ENCODE measurements at places on chromosomes 1 and 21.

- no peak for DNase-seq
These were observed 31.9 kb downstream of the PUM1 start for GRCh38 chr1:31033598-31033997.

GRCh38 chr1:205061665-205062069 is 18.7 kb downstream of the CNTN2 start:
- peak; percentile 49 for DNase-seq

DNA sequence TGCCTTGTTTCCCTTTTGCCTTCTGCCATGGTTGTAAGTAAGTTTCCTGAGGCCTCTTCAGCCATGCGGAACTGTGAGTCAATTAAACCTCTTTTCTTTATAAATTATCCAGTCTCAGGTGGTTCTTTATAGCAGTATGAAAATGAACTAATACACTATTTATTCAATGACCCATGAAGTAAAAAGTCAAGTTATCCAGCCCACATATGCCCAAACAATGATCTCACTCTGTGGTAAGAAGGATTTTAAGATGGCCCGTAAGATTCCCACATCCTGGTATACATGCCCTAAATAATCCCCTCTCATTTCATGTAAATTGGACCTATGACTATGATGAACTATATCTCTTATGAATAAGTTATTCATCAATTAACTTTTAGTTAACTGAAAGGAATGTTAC is 1008.3 kb upstream of the B3GALT2 start:
- DNase-seq = no peak

- no peak for DNase-seq
These were observed 34.5 kb downstream of the CD247 start for GRCh38 chr1:167483790-167484189.

DNA sequence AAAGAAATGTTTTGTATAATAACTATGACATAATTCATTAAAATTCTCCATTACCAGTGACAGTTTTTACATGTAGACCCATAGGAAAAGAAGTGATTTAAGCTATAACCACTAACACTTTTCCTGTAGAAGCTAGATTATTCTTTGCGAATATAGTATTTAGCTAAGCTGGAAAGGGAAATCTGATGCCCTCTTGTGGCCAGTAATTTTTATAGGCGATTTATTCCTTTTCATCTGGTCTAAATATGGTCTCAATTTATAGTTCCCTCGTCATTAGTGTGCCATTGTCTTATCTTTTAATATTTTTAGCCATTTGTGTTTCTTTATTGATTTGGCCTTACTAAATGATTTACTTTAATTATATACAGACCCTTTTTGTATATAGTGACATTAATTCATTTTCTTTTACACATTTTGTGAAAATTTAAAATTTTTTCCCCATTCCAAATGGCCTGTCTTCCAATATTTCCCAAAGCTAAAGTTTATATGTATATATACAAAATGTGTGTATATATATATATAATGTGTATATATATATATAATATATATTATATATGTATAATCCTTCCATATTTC is 26.7 kb downstream of the BTG3 start:
- peak; percentile 29 for DNase-seq

DNA sequence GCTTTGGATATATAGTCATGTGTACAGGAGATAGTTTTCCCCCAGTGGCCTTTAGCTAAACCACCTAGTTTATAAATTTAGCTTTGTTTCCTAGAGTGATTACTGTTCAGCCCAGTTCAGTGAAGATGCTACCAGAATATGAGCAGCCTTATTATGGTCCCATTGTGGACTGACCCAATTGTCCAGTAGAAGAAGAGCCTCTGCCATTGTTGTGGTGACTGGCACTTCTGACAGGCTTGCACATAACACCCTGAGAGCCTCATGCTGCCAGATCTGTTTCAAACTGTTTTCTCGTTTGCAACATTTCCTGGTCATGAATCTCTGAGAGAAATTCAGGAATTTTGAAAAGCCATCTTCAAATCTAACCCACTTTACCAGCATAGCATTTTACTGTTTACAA is 20.6 kb downstream of the KPNA6 start:
- no peak for DNase-seq

DNA sequence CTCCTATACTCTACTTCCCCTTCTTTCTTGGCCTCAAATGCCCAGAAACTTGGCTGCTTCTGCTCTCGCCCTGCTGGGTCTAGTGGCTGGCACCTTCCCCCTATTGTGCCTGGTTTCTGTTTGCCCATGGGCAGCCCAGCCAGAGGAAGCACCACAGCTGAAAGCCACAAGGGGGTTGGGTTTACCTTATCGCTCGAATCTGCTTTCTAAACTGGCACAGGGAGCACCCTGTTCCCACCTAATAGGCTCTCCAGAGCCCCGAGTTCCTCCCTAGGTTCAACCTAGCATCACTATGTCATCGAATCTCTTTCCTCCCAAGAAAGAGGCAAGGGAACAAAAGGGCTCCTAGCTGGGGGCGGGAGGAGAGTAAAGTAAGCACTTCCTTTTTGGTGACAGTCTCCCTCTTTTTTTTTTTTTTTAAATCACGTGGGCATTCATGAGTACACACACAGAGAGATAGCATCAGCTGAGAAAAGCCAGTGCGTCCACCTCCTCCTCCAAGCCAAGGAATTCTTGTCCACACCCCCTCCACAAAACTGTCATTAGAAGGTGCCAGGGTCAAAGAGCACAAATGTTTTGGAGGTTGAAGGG is 72.8 kb downstream of the PLEKHA6 start:
- DNase-seq = peak; percentile 52

- DNase-seq = peak; percentile 6
These were observed 8.7 kb upstream of the TTF2 start for GRCh38 chr1:117051224-117052064.

DNA sequence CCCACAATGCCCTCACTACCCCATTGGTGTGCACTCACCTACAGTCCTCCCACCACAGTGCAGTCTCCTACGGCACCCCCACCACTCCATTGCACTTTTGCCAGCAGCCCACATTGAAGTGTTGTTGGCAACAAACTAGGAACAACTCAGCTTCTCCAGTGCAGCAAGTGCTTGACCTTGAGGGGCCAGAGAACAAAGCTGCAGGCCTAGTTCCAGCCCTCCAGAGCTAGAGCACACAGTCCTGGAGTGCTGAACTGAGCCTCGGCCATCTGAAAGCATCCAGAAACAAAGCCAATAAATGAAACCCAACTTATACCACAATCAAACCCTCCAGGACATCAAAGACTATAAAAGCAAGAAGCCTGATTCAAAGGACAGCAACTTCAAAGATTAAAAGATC is 129.9 kb downstream of the C1orf94 start:
- no peak for DNase-seq

DNA sequence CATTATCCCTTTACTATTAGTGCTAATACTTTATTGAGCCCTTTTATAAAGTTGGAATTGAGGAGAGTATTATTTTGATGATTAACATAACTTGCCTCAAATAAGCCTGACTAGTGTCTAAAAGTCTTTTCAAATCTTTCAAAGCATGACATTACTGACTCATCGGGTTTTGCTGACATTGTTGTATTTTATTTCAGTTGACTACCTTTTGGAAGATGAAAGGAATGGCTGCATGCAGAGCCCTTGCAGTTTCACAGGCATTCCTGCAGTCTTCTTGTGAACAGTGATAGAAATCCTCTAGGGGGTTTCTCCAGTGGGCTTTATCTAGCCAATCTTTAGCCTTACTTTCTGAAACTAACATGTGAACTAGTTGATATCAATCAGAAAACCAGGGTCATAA is 43.0 kb upstream of the TMEM61 start:
- DNase-seq = no peak

- DNase-seq = no peak
These were observed 21.8 kb upstream of the RAB4A start for GRCh38 chr1:229248821-229249817.

DNA sequence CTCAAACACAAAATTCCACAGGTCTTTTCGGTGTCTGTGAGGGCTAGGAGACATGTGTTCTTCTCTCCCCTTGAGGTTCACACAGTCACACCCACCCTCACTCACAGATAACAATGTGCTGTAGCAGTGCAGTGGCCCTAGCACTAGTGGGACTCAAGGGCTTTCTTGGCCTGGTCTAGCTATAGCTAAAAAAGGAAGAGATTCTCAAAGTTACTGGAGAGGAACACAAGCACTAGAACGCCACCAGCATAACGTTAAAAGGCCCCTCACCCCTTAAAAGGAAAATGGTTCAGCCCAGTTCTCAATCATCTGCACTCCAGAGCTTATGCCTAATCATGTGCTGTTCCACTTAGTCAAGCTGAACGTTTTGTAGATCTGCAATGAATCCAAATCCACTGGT is 39.5 kb downstream of the RGS8 start:
- DNase-seq = no peak

DNA sequence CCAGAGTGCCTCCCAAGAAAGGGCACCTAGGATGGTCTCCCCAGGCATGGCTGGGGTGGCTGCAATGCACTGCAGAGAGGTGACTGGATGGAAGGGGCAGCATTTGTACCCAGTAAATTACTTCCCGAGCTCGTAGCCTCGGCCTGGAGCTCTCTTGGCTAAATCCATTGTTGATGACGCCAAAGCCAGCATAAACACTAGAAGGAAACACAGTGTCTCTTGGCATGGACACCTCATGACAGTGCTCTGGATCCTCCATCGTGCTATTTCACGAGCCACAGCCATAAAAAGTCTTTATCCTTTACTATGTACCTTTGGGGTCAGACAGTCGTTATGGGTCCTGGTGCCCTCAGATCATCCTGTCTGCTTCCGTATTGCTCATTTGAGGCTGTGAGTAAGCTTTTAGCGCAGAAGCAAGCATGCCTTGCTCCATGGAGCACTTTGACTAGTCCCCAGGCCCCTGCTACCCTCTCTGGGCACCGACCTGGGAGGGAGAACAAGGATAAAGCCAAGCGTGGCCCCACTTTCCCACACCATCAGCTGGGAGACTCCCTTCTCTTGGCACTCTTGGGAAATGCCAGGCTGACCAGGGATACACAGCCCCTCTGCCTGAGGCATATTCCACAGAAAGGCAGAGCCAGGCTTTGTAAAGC is 10.3 kb upstream of the PRELP start:
- DNase-seq = no peak

Measured in central memory CD4-positive, alpha-beta T cell (primary cell).